H4 (cell line): ENCODE measurements at places on chromosomes 12 and 14. TPM values are rescaled to one million over a fixed set of nuclear protein-coding genes. Genes with fewer than 3 reads are reported as not detected.

- no peak for DNase-seq
These were observed 70.9 kb downstream of the DERA start for GRCh38 chr12:15982071-15982470.

DNA sequence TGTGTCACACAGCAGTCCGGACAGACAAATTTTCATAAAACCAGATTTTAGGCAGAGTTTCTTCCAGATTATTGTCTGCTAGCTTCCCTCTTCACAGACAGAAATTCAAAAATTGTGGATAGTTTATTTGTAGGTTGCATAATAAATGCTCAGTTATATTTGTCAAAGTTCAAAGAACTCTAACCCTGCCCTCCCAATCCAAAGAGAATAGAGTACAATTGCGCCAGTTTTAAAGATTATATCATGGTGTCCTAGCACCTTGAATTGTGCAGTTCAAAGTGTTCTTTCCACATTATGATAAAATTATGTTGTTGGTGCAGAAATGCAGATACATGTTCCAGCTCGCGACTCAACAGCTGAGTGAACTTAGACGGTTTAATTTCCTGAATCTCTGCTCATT lies 263.1 kb downstream of the PRKD1 start:
- no peak for DNase-seq

DNA sequence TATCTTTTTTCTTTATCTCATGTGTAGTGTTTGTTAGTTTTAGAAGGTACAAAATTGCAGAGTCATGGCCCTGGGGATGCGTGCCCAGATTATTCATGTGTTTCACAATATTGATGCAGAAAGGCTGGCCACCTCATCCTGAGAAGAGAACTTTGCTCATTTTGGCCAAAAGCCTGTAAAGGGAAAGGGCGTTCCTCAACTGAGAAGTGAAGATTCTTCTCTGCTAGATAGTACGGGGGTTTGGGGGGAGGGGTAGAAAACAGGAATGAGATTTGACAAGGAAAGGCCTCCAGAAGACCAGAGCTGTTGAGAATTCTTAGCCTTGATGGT lies 1.7 kb downstream of the MGST1 start:
- DNase-seq = peak; percentile 90

DNA sequence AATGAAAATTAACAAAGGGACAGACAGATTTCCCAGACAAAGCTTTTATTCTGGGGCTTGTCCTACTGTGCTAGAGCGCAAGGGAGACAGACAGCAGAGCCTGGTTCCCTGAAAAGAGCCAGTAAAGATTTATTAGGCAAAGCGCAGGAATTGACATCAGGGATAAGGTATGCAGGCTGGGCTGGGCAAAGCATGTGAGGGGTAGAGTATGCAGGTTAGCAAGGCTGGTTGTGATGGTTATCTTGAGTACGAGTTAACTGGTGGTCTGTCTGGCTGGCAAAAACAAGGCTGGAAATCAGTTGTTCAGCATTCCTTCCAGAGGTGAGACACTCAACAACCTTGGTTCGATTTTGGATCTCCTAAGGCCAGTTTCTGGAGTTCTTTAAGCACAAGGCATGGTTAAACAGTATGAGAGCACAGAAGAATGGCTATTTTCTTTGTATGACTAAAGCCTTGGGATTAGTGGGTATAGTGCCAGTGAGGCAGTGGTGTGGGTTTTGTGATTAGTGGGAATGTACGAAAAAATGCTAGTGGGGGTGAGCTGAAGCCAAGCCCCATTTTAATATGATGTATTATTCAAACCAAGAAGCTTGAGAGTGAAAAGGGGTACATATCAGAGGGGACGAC lies 30.9 kb downstream of the BTBD7 start:
- no peak for DNase-seq

KCNJ8 gene
- total RNA-seq = 0.74 and 1.0 TPM in 2 replicates

DNA sequence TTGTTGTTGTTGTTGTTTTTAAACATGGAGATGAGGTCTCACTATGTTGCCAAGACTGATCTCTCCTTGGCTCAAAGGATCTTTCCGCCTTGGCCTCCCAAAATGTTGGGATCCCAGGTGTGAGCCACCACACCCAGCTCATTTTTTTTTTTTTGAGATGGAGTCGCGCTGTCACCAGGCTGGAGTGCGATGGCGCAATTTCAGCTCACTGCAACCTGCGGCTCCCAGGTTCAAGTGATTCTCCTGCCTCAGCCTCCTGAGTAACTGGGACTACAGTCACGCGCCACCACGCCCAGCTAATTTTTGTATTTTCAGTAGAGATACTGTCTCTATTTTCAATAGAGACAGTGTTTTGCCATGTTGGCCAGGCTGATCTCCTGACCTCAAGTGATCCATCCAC lies 4.9 kb upstream of the CLIP1 start:
- DNase-seq = no peak

- no peak for DNase-seq
These were observed 93.5 kb downstream of the NUAK1 start for GRCh38 chr12:106045251-106045674.

PMEL gene
- 0.43 and 0.87 TPM in 2 replicates for total RNA-seq

DNA sequence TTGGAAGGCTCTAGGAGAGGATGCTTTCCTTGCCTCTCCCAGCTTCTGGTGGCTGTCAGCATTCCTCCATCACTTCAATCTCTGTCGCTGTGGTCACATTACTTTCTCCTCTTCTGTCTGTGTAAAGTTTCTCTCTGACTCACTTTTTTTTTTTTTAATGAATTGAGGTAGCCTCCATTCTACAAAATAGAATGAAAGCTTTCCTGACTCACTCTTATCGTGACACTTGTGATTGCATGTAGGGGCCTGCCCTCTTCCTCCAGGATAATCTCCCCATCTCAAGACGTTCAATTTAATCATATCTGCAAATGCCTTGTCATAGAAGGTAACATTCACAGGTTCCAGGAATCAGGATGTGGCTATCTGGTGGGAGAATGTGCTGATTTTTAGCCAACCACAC lies 153.5 kb upstream of the HMGA2 start:
- DNase-seq = peak; percentile 14

GRCh38 chr14:53054457-53054856 lies 98.7 kb downstream of the DDHD1 start:
- DNase-seq = no peak

DNA sequence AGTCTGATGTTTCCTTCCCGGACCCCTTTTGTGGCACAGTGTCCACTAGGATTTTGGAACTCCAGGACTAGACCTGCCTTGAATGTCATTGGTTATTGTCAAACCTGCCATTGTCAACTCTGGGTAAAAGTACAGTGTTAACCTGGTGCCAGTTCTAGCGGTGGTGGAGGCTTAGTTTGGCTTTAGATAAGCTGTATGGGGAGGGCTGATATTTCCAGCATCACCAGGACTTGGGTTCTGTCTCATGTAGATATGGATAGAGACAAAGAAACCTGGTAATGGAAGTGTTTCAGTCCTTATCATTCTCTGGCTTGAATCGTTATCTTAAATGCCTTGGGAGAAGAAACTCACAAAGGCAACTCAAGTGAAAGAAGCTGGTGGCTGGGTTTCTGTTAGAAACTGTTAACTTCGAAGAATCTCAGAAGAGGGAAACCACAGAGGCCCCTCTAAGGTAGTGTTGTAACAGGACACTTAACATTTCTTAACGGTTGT lies 10.6 kb downstream of the CHST11 start:
- DNase-seq = no peak

DNA sequence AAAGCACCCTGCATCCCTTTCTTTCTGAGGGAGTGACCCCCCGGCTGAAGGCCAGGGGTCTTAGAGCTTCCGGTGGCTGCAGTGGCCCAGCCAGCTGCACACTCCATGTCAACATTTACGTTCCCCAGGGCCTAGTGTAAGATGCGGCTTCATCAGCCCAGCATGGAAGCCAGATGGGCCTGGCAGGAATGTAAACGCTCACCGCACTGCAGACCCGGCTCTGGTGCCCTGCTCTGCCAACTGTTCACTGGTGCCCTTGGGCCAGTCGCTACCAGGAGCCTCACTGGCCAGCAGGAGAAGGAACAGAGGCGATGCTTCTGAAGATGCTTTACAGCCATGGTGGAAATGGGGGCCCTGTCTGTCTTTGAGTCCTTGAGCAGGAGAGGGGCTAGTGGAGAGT lies 8.6 kb upstream of the TMEM119 start:
- DNase-seq = no peak

DNA sequence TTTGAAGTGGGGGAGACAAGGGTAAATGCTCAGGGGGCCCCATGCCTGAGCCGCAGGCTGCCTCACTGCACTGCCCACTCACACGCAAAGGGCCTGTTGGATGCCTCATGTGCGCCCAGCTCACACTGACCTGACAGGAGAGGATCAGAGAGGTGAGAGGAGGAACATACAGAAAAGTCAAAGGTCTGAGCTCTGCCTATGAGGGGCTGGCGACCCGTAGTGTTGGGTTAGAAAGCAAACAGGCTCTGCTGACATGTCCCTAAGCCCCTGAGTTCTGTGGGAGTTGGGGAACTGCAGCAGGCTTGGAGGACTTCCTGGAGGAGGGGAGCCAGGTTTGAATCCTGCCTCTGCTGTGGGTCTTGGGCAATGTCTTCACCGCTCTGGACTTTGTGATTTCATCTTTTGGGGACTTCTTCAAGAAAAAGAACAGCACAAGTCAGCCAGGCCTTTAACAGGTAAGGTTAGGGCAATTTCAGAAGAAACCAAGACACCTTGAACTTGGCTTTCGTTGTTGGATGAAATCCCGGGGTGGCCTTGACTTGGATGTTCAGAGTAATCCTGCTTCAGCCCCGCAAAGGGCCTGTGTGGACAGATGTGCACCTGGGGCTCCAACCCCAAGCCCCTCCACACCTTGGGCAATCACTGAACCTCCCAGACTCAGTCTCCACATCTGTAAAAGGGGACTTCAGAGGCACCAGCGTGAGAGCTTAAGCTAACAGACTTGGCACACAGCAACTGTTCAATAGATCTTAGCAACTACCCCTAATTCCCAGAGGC lies 116.8 kb downstream of the SCARB1 start:
- DNase-seq = no peak

DNA sequence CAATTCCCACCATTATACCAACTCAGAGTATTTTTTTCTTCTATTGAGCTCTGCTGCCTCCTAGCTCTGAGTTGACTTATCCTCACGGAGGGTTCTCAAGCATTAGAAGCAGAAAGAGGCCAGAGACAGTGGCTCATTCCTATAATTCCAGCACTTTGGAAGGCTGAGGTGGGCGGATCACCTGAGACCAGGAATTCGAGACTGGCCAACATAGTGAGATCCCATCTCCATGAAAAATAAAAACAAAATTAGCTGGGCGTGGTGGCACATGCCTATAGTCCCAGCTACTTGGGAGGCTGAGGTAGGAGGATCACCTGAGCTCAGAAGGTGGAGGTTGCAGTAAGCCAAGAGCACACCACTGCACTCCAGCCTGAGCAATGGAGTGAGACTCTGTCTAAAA lies 21.0 kb downstream of the HPD start:
- no peak for DNase-seq

DNA sequence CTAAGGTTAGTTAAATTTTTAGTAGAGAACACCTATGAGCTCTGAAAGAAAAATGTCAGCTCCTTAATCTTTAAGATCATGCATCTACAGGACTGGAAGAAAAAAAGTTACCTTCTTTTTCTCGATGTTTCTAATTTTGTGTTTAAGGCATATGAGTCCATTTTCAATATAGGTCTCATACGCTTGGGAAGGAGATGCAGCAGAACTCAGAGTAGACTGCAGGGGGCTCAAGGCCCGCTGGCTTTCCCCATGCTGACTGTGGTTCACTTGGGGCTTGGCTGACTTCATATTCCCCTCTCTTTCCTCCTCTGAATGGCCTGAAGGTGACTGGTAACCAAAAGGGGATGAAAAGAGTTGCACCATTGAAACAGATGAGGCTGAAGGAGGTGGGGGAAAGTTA lies 1.5 kb downstream of the CAPRIN2 start:
- peak; percentile 39 for DNase-seq

DNA sequence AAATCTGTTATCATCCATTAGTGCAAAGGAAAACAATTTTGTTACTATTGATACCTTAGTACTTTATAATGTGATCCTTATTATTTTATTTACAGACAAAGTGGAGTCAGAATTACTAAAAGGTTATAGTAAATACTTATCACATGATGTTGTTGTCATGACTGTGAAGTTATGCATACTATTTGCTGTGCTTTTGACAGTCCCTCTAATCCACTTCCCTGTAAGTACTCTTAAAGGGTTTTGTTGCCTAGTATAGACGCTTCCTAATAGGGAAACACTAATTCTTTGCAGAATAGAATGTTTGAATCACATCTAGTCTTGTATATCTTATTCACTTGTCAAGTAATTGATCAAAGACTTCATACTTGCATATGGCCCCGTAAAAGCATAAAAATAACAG lies 69.4 kb downstream of the SLC38A6 start:
- DNase-seq = no peak

ACSM4 gene
- total RNA-seq = not detected in 2 replicates

DNA sequence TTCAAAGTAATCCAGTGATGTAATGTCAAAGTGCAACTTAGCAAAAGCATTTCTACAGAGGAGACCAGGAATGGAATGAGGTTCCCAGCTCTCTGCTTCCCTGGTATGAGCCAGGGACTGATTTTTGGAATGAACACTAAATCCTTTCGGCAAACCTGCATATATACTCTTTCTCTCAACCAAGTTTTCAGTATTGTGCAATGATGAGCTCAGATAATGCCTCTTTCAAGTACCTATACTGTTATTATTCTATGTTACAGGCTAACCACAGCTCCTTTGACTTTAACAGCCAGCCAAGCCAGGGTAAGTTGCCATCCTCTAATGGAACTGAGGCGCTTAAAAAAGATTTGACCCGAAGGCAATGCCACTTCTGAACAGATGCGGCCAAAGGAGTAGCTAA lies 104.9 kb upstream of the FSCB start:
- DNase-seq = no peak

GRCh38 chr14:29937116-29937515 lies 9.5 kb upstream of the PRKD1 start:
- no peak for DNase-seq

- DNase-seq = no peak
These were observed 176.3 kb upstream of the GSC start for GRCh38 chr14:94946244-94946643.

GRCh38 chr12:76976777-76977382 lies 88.5 kb downstream of the E2F7 start:
- no peak for DNase-seq

- DNase-seq = peak; percentile 25
These were observed 32.8 kb upstream of the TOMM20L start for GRCh38 chr14:58362798-58363412.

- no peak for DNase-seq
These were observed 30.1 kb upstream of the PWP1 start for GRCh38 chr12:107655281-107656065.

- DNase-seq = no peak
These were observed 112.7 kb downstream of the PLXNC1 start for GRCh38 chr12:94261119-94261518.
